GM23338 (cell line): ENCODE measurements at places on chromosomes 7 and 10. TPM values are rescaled to one million over a fixed set of nuclear protein-coding genes. Genes with fewer than 3 reads are reported as not detected.
A peak's percentile ranks its signal among the peaks of the same experiment; 100 is the strongest.

- DNase-seq = no peak
Measured at GRCh38 chr10:1939016-1939415, 201.7 kb upstream of the ADARB2 start.

DNA sequence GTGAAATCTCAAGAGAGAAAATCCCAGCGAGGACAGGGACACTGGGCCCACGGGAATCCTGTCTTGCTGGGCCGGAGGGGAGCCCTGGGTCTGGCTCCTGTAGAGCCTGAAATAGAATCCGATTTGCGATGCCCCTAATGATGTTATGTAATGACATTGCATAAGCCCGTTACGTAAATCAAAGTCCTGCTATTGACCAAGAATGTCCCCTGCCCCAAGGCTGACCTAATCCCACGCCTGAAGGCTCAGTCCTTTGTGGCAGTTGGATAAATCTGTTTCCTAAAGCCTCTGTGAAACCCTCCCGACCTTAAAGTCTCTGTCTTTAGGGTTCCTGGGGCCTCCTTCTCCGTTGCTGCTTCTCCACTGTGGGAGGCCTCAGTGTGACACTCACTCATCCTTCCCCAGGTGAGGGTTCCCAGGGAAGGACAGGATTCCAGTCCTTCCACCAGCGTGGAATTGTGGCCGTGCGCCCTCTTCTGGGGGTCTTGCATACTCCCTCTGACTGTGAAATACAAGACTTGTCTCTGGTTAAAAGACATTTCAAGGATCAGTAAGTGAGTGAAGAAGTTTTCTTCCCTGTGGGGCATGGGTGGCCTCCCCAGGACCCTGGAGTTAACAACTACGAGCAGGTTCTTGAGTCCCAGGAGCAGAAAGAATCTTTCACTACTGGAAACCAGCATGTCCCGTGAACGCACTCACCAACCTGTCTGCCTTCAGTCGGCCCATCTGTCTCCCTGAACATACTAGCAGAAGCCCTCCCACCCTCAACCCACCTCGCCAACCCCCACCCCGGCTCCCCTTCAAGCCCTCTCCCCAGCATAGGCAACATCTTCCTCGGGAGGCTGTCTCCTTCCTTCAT lies 19.8 kb downstream of the ZNF467 start:
- DNase-seq = peak; percentile 74

- DNase-seq = no peak
Measured at GRCh38 chr7:143295870-143296269, 7.7 kb downstream of the CASP2 start.

GRCh38 chr10:105974803-105975456 lies 1189.6 kb downstream of the SORCS1 start:
- peak; percentile 75 for DNase-seq

- DNase-seq = no peak
Measured at GRCh38 chr10:114363745-114364454, 40.4 kb downstream of the AFAP1L2 start.

GRCh38 chr10:4698075-4698474 lies 127.9 kb upstream of the AKR1E2 start:
- DNase-seq = no peak

- DNase-seq = peak; percentile 67
Measured at GRCh38 chr7:1768832-1769231, 98.8 kb downstream of the ELFN1 start.

DNA sequence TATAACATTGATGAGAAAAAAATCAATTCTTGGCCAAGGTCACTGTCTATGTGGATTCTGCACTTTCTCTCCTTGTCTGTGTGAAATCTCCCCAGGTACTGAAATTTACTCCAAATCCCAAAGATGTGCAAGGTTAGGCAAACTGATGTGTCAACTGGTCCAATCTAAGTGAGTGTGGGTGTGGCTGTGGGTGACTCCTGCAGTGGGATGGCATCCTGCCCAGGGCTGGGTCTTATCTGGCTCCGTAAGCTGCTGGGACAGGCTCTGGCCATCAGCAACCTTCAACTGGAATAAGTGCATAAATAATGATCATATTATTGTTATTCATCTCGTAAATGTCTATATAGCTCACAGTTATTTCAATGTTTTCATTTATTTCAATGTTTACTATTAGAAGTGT lies 79.3 kb downstream of the JCAD start:
- DNase-seq = no peak

DNA sequence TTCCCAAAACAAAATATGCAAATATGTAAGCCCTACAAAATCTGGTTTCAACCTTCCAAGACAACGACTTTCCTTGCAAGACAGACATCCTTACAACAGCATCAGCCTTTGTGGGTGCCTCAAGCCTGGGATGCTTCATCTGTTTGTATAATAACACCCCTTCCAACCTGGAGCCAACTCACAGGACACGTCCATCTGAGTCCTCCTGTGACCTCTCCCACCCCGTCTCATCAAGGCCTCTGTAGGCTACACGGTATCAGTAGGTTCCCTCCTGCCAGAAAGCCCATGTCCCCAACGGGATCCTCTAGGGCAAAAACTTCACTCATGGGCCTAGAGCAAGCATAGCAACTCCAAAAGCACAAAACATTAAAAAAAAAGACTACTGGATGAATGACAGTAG lies 173.2 kb downstream of the TNS3 start:
- DNase-seq = no peak

AMPH gene
- 9.4 and 10.2 TPM in 2 replicates for total RNA-seq

DNA sequence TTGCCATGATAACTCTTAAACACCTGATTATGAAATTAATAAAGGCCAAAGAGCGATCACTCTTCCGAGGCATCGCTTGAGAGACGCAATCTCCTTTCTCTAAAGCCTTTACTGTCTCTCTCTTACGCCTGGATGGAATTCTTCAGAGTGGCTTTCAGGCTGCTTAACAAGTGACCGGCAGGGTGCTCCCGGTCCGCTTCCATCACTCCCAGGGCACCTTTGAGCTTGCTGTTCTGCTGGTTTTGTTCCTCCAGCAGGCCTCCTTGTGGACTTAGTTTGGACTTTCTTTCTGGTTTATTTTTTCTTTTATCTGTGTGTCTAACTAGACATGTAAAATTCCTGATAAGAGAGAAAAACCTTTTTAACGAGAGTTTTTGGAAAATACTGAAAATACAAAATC lies 60.9 kb downstream of the MRPL32 start:
- peak; percentile 74 for DNase-seq

EPDR1 gene
- total RNA-seq = 9.5 and 13.8 TPM in 2 replicates

- DNase-seq = no peak
Measured at GRCh38 chr10:61565819-61566560, 96.7 kb upstream of the CABCOCO1 start.

DNA sequence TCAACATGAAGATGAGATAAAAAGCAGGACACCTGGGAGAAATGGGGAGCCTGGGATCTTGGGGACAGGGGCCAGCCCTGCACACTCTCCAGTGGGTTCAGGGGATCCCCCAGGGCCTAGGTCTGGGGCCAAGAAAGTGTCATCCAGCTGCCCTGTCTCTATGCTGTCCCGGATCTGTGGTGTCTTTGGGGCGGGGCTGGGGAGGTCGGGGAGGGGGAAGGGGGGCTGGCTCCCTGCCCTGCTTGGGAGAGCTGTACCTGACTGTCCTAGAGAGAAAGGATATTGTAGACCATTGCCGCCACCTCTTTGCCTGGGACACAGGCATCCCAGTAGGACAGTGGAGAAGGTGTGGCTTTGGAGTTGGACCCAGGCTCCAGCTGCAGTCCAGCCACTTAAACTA lies 7.0 kb upstream of the SPACDR start:
- DNase-seq = no peak

GRCh38 chr10:126972635-126973414 lies 67.6 kb downstream of the DOCK1 start:
- DNase-seq = no peak

- DNase-seq = no peak
Measured at GRCh38 chr10:37752334-37752875, 105.0 kb downstream of the ZNF248 start.

TEX36 gene
- total RNA-seq = not detected in 2 replicates

GRCh38 chr7:69283421-69283820 lies 314.9 kb upstream of the AUTS2 start:
- DNase-seq = no peak

- DNase-seq = no peak
Measured at GRCh38 chr10:69073736-69074364, 14.1 kb upstream of the SRGN start.

DNA sequence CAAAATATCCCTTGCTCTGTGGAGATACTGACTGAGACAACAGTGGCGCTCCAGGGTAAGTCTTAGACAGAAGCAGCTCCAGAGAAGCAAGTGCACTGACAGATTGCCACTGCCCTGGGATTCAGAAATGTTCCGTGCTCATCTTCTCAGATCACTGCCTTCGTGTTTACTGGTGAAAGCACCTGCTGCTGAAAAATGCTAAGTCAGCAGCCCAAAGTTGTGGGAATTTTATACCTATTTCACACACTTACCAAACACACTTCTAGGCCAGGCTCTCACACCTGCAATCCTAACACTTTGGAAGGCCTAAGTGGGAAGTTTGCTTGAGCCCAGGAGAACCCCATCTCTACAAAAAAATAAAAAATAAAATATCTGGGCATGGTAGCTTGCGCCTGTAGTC lies 63.2 kb upstream of the DLX6 start:
- DNase-seq = peak; percentile 4

GRCh38 chr10:128863823-128864405 lies 603.1 kb upstream of the MGMT start:
- no peak for DNase-seq

- no peak for DNase-seq
Measured at GRCh38 chr10:47354165-47354564, 6.0 kb downstream of the RBP3 start.

TMEM196 gene
- not detected in 2 replicates for total RNA-seq

GRCh38 chr10:16890691-16891090 lies 73.5 kb upstream of the RSU1 start:
- DNase-seq = no peak

SPDYE11 gene
- not detected in 2 replicates for total RNA-seq

DNA sequence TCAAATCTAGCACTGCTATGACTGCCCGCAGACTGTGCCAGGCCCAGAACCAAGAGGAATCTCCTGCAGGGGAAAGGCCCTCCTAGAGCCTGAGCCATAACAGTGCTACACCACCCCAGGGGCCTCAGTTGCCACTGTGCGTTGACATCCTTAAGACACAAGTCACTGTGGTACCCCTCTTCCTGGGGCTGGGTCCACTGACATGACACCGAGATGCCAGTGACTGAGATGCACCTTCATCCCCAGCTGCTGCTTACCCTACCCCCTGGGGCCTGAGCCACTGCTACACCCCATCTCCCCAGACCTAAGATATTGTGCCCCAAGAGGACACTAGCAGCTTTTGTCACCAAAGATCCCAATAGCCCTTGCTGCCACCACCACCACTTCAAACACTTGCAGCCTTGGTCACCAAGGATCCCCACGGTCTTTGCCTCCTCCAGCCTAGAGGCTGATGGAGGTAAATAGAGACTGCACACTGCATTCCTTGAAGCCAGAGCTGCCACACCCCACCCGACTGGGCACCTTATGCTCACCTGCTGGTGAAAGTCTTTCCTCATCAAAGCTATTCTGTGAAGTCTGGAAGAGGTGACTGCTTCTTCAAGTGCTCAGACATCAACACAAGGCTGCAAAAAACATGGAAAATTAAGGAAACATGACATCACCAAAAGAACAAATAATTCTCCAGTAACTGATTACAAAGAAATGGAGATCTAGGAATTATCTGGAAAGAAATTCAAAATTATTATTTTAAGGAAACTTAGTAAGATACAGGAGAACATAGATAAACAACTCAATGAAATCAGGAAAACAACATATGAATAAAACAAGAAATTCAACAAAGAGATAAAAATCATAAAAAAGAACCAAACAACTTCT lies 40.4 kb upstream of the SHH start:
- DNase-seq = no peak

MYPN gene
- not detected in 2 replicates for total RNA-seq

- DNase-seq = peak; percentile 81
Measured at GRCh38 chr10:43026039-43026973, 50.6 kb upstream of the RET start.

DNA sequence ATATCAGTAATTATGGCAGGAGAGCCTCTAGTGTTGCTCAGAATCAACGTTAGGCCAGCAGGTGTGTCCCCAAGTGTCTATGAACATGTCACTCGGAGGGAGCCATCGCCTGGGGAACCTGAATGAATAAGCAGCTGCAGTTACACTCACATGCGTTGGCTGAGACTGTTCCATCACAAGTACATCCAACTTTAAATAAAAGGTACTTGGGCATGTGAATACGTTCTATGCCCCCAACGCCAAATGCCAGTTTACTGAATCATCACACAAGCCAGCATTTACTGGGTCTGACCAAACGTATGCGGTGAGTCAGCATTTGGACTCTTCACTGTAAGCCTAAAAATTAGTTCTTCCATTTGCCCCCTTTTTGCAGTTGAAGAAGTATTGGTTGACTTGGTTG lies 207.6 kb upstream of the PLXNA4 start:
- DNase-seq = no peak

TMEM213 gene
- 0.08 TPM in 1 of 2 replicates, not detected in the other for total RNA-seq

GJD4 gene
- total RNA-seq = 0.35 TPM in 1 of 2 replicates, not detected in the other

DNA sequence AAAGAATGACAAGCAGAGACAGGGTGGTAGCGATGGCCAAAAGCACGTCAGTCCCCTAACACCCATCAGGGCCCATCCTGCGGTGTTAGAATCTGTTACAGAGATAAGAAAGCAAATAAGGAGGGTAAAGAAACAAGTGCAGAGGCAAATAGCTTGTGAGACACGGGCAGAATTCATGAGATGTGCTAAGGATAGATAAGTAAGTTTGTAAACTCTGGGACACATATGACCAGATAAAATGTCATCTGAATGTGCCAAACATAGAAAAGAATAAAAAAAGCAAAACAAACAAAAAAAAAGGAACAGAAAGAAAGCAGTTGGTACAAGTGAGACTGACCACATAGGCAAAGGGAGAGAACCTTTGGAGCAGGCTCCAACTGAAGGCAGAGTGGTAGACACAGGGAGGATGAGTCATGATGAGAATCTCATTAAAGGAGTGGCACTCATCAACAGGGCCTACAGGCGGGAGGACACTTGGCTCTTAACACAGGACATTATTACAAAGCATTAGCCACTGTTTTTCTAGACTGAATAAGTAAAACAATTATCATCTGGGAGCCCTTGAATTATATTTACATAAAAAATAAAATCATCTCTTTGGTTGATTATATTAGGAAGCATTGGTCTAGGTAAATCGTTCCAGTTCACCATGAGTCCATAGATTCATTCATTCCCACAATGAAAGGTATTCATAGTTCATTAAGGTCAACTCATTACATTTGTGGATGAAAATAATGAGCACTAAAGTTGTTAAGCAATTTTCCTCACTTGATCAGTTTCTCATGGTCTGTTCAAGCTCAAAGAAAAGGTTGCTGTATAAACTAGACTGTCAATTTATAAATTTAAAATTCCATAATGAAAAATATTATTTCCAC lies 21.5 kb upstream of the EPHB6 start:
- no peak for DNase-seq

- DNase-seq = no peak
Measured at GRCh38 chr7:120993553-120994191, 5.2 kb downstream of the CPED1 start.

DNA sequence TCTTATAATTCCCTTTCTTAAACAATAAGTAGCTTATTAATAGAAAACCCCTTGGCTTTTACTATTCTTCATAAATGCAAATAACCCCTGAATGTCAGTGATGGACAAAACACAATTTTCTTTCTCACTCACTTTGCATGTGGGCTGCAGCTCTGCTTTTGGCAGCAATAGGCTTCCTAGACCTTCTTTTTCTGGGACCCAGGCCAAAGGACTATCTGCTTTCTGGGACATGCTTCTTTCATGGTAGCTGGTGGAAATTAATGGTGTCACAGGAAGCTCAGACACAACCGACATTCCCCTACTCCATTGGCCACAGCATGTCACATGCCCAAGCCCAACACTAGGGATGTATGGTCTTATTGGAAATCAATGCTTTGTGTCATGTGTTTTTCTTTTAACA lies 134.3 kb upstream of the MDFIC start:
- DNase-seq = no peak

GRCh38 chr10:13587391-13587790 lies 626 bp downstream of the PRPF18 start:
- peak; percentile 60 for DNase-seq
